ENCODE measurements at places on chromosomes 1 and 21. TPM values are rescaled to one million over a fixed set of nuclear protein-coding genes. Genes with fewer than 3 reads are reported as not detected.

GRCh38 chr1:155051777-155052398 is 772 bp downstream of the ADAM15 start:
- H3K27me3 ChIP-seq = no peaks in the 10 kb centered on the region
- peak overlapping the region; percentile 94 for H3K4me3 ChIP-seq
- H3K27ac ChIP-seq = peak overlapping the region; percentile 93
- H3K4me1 ChIP-seq = peaks cover 38% of the 10 kb centered on the region
- no peak for DNase-seq

DNA sequence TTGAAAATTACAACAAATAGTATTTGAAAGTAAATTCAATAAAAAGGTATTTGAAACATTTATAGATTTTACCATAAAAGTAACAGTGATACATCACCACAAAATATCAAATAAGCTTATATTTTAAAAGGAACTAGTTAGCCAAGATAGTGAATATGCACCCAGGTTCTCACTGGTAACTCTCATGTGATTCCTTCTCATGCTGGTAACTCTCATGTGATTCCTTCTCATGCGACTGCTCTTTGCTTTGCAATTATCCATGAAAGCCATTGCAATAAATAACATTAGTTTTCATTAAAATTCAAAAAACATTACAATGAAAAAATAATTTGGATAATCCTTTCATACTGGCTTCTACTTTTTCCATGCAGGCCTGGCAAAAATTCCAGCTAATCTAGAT is 75.4 kb downstream of the AHCTF1 start:
- no peak for DNase-seq
- peaks cover 48% of the 10 kb centered on the region for H3K36me3 ChIP-seq
- H3K27me3 ChIP-seq = no peaks in the 10 kb centered on the region
- no peak overlapping the region for H3K4me3 ChIP-seq
- no peaks in the 10 kb centered on the region for H3K4me1 ChIP-seq

- no peak overlapping the region for H3K4me3 ChIP-seq
- peaks cover 20% of the 10 kb centered on the region for H3K4me1 ChIP-seq
- no peak for DNase-seq
- H3K27me3 ChIP-seq = no peaks in the 10 kb centered on the region
- no peaks in the 10 kb centered on the region for H3K36me3 ChIP-seq
Observed at GRCh38 chr1:168473126-168473525, 70.7 kb downstream of the XCL2 start.

Gene CCDC17
- 2.4 TPM for total RNA-seq

- no peak overlapping the region for H3K4me3 ChIP-seq
- no peaks in the 10 kb centered on the region for H3K36me3 ChIP-seq
- peaks cover 13% of the 10 kb centered on the region for H3K4me1 ChIP-seq
- H3K27ac ChIP-seq = no peak overlapping the region
- no peak for DNase-seq
Observed at GRCh38 chr1:24968941-24969585, 39.0 kb upstream of the RUNX3 start.

GRCh38 chr1:13735168-13735930 is 35.4 kb downstream of the PRDM2 start:
- no peak overlapping the region for H3K27ac ChIP-seq
- no peak for DNase-seq
- no peak overlapping the region for H3K4me3 ChIP-seq
- no peaks in the 10 kb centered on the region for H3K36me3 ChIP-seq

DNA sequence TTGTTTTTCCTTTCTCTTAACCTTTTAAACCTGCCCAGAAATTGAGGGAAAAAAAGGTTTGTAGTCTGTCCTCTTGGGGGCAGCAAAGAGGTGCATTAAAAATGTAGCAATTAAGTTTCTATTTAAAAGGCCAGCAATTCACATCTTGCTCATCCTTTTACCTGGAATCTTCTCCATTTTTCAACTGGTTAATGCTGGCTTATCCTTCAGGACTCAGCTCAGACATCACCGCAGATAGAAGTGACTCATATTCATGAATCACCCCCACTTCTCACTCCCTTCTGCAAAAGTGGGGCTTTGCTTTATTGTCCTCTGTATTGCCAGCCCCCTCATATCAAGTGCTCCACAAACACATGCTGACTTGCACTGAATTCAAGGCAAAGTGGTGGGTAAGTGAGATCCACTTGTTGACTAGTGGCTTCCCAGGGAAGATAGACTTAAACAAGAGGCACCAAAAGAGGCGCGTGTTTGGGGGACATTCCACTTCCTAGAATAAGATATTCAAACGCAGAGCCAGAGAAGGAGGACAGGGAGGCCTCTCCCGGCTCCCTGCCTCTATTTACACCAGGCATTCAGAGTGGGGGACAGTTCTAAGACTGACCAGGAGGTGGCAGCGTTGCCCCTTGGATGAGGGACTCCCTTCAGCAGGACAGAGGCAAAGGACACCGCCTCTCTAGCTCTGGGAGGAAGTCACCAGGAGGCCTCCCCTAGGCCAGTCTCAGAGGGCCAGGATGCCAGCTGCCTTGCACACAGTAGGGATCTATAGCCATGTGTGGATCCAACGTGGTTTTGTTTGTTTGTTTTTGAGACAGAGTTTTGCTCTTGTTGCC is 23.2 kb upstream of the ZNF648 start:
- H3K4me3 ChIP-seq = no peak overlapping the region
- H3K27ac ChIP-seq = no peak overlapping the region
- H3K36me3 ChIP-seq = no peaks in the 10 kb centered on the region
- H3K4me1 ChIP-seq = no peaks in the 10 kb centered on the region

DNA sequence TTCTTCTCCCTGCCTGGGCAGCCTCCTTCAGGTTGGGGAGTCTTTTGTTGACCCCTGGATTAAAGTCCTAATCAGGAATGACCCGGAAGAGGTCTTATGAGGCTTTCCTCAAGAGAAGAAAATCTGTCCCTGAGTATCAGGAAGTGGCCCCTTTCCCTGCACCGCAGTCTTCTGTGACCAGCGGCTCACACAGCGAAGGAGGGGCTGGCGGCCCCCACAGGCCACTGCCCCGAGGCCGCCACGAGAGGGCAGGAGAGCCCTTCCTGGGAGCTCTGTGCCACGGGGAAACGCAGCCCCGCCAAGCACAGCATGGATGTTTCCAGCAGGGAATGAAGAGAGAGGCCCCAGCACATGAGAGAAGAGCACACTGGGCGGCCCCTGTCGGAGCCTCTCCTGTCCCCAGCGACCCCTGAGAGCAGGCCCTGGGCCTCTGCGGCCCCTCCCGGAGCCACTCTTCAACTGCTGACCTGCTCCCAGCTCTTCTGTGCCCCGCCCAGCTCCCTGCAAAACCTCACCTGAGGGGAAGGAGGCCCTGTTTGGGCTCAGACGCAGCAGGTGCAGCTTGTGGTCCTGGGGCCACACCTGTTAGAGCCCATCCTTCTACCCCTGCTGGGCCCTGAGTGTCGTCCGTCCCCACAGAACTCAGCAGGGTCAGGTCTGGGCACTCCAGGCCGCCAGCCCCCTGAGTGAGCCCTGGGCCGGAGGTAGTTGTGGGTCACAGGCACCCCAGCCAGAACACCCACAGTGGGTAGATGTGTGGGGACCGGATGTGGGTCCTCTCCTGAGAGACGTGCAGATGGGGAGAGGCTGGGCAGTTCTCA is 4.9 kb upstream of the POFUT2 start:
- H3K4me3 ChIP-seq = no peak overlapping the region
- no peaks in the 10 kb centered on the region for H3K27me3 ChIP-seq
- H3K27ac ChIP-seq = peak overlapping the region; percentile 46
- H3K4me1 ChIP-seq = peaks cover 25% of the 10 kb centered on the region
- H3K36me3 ChIP-seq = peaks cover 3% of the 10 kb centered on the region

DNA sequence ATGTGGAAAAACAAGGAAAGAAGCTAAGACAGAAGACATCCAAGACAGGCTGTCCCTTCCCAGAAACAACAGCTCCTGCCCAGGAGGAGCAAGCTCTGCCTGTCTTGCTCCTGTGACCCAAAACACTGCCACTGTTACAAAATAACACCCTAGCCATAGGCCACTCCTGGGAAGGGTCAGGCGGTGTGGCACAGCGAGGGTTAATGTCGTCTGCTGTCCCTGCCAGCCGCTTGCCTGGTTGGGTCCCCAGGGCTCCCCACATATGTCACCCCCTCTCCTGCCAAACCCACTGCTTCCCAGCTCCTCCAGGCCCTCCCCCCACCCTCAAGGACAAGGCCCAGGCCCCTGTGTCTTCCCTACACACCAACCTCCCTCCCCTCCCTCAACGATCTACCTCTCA is 3.9 kb upstream of the NHLH1 start:
- no peak overlapping the region for H3K27ac ChIP-seq
- H3K4me1 ChIP-seq = no peaks in the 10 kb centered on the region

- H3K36me3 ChIP-seq = no peaks in the 10 kb centered on the region
- H3K27ac ChIP-seq = no peak overlapping the region
- 0 out of 2 replicates have a peak, but pooled peaks cover 2% of the 10 kb centered on the region for H3K27me3 ChIP-seq
- H3K4me3 ChIP-seq = no peak overlapping the region
- no peaks in the 10 kb centered on the region for H3K4me1 ChIP-seq
Observed at GRCh38 chr1:7688659-7689058, 82.4 kb upstream of the VAMP3 start.

Gene CAMK1G
- total RNA-seq = not detected

Gene CXADR
- total RNA-seq = 21.6 TPM

Gene CFHR4
- not detected for total RNA-seq

DNA sequence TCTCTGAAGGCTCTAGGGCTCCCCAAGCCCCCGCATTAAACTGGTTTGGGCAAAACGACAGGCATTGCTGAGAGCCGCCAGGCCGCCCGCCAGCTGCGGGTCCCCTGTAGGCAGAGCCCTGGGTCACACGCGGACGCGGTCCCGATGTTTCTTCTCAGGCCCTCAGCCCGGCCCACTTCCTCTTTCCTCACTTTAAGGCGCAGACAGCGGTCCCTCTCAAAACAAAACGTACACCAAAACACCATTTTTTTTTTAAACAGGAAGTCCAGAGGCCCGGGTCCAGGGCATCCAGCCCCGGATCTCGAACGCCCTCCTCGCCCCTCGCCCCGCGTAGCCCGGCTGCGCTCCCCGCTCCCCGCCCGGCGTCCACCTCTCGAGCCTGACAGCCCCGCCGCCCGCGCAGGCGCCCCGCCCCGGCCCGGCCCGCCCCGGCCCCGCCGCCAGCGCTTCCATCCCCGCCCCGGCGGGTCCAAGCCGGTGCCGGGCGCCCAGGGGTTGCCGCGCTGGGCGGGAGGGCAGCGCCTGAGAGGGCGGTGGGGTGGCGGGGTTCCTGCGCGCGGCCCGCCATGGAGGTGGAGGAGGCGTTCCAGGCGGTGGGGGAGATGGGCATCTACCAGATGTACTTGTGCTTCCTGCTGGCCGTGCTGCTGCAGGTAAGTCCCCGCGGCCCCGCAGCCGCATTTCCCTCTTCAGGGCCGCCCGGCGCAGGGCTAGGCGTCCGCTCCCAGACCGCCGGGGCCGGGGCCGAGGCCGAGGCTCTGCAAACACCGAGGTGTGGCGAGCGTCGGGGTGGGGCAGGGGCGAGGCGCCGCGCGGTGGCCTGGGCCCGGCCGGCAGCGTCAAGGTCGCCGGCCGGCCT is at the start of gene SLC22A15:
TSS of gene SLC22A15 (plus strand) at position 452 of the 859 bp plus-strand sequence. CDS start at position 567, 115 bp downstream.
- peak within 1 kb of the TSS; percentile 67 for H3K27ac ChIP-seq
- H3K4me1 ChIP-seq = peaks cover 23% of the 10 kb centered on the region
- no peaks in the 10 kb centered on the region for H3K27me3 ChIP-seq

Gene WNT3A
- 3.7 TPM for total RNA-seq

DNA sequence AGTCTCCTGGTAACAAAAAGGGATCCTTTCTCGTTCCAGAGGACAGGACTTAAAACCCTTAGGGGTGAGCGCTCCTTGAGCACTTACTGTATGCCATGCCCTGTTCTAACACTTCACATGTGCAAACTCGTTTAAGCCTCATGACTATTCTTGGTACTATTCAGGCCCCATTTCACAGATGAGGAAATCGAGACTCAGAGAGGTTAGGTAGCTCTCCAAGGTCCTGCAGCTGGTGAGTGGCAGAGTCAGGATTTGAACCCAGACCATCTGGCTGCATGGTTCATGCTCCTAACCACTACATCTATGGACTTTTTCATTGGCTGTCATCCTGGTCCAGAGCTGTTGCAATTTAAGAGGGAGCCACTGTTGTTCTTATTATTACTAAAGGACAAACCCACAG is 46.7 kb upstream of the WNT4 start:
- H3K4me1 ChIP-seq = no peaks in the 10 kb centered on the region
- no peaks in the 10 kb centered on the region for H3K27me3 ChIP-seq
- H3K4me3 ChIP-seq = no peak overlapping the region
- H3K27ac ChIP-seq = no peak overlapping the region

- H3K4me1 ChIP-seq = no peaks in the 10 kb centered on the region
- H3K36me3 ChIP-seq = no peaks in the 10 kb centered on the region
- no peaks in the 10 kb centered on the region for H3K27me3 ChIP-seq
- no peak overlapping the region for H3K4me3 ChIP-seq
- no peak for DNase-seq
- H3K27ac ChIP-seq = no peak overlapping the region
Observed at GRCh38 chr21:20373031-20373430, 625.2 kb upstream of the NCAM2 start.

DNA sequence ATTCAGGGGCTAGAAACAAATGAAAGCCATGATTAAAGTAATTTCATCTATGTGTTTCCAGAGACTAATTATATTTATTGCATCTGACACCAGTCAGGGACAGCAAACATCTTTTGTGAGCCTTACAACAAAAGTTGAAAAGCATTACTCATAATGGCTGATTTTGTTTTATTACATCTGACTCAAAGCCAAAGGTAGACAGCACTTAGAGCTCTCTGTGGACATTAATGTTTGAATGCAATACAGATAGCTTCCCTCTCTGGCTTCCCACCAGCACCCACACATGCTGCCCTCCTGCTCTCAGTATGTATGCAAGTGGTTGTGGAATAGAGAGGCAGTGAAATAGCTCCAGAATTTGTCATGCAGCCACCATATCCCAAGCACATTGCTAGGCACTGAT is 198.7 kb downstream of the SETD4 start:
- no peaks in the 10 kb centered on the region for H3K4me1 ChIP-seq
- no peak for DNase-seq
- H3K27ac ChIP-seq = no peak overlapping the region
- H3K36me3 ChIP-seq = no peaks in the 10 kb centered on the region

GRCh38 chr1:50750021-50750619 is 209.9 kb downstream of the FAF1 start:
- H3K27ac ChIP-seq = no peak overlapping the region
- H3K4me3 ChIP-seq = no peak overlapping the region
- H3K36me3 ChIP-seq = no peaks in the 10 kb centered on the region
- peak; percentile 10 for DNase-seq
- H3K4me1 ChIP-seq = no peaks in the 10 kb centered on the region

- H3K27me3 ChIP-seq = no peaks in the 10 kb centered on the region
- H3K36me3 ChIP-seq = no peaks in the 10 kb centered on the region
- H3K27ac ChIP-seq = no peak overlapping the region
Observed at GRCh38 chr1:231315887-231316286, 21.8 kb downstream of the EXOC8 start.

GRCh38 chr1:160108888-160109662 is 6.5 kb upstream of the ATP1A2 start:
- no peak overlapping the region for H3K4me3 ChIP-seq
- H3K36me3 ChIP-seq = no peaks in the 10 kb centered on the region
- no peaks in the 10 kb centered on the region for H3K27me3 ChIP-seq
- peak; percentile 69 for DNase-seq
- H3K27ac ChIP-seq = no peak overlapping the region
- peaks cover 3% of the 10 kb centered on the region for H3K4me1 ChIP-seq

GRCh38 chr21:44349847-44350772 is 3.3 kb upstream of the TRPM2 start:
- no peaks in the 10 kb centered on the region for H3K36me3 ChIP-seq
- H3K27ac ChIP-seq = no peak overlapping the region
- H3K4me1 ChIP-seq = no peaks in the 10 kb centered on the region
- DNase-seq = no peak
- H3K27me3 ChIP-seq = no peaks in the 10 kb centered on the region
- no peak overlapping the region for H3K4me3 ChIP-seq

- peaks cover 13% of the 10 kb centered on the region for H3K4me1 ChIP-seq
- no peaks in the 10 kb centered on the region for H3K36me3 ChIP-seq
- peak overlapping the region; percentile 71 for H3K27ac ChIP-seq
- H3K27me3 ChIP-seq = no peaks in the 10 kb centered on the region
- H3K4me3 ChIP-seq = peak overlapping the region; percentile 51
Observed at GRCh38 chr1:39789571-39790110, 976 bp upstream of the BMP8B start.

Gene ROR1
- total RNA-seq = 2.7 TPM
